Left kidney (tissue), 8 donors: ENCODE measurements at places on chromosomes 7 and 10. TPM values are rescaled to one million over a fixed set of nuclear protein-coding genes. Genes with fewer than 3 reads are reported as not detected.

DNA sequence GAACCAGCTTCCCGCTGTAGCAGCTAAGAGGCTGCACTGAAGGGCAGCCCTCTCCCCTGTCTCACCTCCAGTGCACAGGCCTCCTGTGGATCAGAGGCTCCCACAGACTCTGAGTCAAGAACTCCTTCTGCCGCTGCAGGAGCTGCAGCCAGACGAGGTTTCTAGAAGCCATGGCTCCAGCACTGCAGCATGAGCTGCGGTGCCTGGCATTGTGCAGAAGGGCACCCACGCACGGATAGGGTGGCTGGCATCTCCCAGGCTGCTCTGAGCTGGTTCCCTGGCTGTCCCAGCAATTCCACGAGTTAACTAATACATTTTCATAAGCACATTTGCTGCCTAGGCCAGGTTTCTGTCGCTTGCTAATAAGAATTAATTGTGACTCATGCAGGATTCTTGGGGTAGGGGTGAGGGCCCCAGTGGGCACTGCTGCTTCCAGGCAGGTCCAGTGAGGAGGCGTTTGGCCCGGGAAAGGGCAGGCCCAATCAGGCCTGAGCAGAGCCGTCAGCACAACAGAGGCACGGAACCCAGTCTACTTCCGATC is 594.2 kb downstream of the DNAJB6 start:
- no peak for DNase-seq

DNA sequence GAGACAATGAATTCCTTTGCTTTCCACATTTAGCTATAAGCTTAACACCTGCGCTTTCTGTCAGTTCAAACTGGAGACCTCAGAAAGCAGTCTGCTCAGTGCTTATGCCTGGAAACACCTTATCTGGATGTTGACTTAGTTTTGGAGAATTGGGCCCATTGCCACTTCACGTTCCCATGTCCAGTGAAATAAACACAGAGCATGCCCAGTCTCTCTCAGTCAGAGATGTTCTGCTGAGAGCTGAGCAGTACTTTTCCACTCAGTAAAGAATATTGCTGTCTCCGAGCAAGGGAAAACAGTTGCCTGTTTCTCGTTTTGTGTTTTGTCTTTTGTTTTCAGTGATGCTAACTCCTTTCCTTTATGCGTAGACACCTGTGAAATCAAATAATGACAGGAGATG is 83.2 kb upstream of the PRR15 start:
- no peak for DNase-seq

DNA sequence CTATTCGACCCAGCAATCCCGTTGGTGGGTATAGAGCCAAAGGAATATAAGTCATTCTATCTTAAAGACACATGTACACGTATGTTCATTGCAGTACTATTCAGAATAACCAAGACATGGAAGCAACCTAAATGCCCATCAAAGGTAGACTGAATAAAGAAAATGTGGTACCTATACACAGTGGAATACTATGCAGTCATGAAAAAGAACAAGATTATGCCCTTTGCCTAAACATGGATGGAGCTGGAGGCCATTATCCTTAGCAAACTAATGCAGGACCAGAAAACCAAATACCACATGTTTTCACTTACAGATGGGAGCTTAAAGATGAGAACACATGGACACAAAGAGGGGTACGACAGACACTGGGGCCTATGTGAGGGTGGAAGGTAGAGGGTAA is 845.3 kb downstream of the TYW1 start:
- no peak for DNase-seq

RARRES2 gene
- 39.1 TPM for polyA plus RNA-seq

GRCh38 chr10:21020545-21020944 is 123.4 kb upstream of the NEBL start:
- no peak for DNase-seq

DNA sequence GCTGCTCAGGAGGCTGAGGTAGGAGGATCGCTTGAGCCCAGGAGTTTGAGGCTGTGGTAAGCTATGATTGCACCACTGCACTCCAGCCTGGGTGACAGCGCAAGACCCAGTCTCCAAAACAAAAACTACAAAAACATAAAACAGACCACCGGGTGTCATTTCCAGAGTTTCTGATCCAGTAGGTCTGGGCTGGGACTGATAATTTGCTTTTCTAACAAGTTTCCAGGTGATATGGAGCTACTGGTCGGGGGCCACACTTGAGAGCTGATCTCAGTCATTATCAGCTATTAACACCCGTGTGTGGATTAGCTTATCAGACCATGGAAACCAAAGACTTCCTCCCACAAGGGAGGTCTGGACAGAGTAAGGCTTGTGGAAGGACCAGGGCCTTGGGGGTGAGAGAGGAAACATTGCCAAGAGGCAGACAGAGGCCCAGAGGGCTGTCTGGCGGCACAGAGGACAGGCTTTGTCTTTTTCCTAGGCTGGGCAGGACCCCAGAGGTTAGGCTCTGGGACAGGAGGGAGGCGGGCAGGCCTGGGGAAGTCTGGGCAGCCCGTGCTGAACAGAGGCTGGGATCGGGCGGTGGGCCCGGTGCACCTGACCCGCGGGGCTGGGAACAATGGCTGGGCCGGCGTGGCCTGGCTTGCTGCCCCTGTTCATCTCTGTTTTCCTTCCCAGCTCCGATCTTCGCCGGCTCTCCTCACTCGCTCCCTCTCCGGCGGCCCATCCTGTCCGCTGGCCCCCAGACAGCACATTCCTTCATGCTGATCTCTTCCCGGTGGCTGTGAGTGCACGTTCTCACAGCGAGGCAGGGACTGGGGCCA is 25.2 kb downstream of the TMEM270 start:
- DNase-seq, result no peak

DNA sequence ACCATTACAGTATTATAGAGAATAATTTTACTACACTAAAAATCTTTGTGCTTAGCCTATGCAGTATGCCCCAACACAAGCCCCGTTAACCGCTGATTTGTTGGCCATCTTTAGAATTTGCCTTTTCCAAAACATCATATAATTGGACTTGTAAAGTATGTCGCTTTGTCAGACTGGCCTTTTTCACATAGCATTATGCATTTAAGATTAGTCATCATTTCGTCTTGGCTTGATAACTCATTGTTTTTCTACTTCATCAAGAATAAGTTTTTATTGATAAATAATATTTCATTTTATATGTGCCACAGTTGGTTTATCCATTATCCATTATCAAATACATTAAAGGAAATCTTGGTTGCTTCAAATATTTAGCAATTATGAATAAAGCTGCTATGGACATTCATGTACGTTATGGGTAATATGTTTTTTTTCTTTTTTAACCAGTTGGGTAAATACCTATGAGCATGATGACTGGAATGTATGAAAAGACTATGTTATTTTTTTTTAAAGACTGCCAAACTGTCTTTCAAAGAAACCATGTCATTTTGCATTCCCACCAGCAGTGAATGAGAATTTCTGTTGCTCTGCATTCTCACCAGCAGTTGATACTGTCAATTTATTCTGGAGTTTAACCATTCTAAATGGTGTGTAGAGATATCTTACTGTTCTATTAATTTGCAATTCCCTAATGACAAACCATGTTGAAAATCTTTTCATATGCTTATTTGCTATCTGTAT is 273.1 kb upstream of the KCND2 start:
- DNase-seq, result no peak

- DNase-seq, result no peak
These were observed 30.1 kb downstream of the NEUROD6 start for GRCh38 chr7:31310321-31310935.

GRCh38 chr7:105027176-105027853 is 13.3 kb downstream of the KMT2E start:
- DNase-seq, result no peak

AS3MT gene
- 21.8 TPM for polyA plus RNA-seq

NHLRC2 gene
- 28.4 TPM for polyA plus RNA-seq

- no peak for DNase-seq
These were observed 255.1 kb upstream of the MKLN1 start for GRCh38 chr7:131072505-131073091.

GRCh38 chr7:130505753-130506152 is 13.9 kb downstream of the MEST start:
- DNase-seq, result no peak

MAPK8 gene
- 81.9 TPM for polyA plus RNA-seq

DNA sequence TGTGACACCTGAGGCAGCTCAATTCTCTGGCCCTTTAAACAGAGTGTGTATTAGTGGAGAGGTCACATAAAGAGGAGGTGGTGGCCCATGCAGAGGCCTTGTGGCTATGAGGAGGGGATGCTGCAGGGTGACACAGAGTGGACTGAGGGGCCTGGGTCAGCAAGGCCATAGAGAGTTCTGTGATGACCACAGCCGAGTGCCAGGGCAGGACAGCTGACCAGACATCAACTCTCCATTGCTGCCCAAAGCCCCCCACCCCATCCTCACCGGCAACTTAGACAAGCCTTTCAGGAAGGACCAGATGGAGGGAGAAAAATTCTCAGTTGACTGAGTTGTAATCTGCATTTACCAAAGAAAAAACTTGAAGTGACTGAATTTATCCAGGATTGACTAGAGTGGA is 378.1 kb downstream of the RPS24 start:
- no peak for DNase-seq

GRCh38 chr10:132481690-132482089 is 55.9 kb upstream of the INPP5A start:
- DNase-seq, result no peak

- DNase-seq, result no peak
These were observed 89.6 kb upstream of the ITGB1 start for GRCh38 chr10:33047655-33048054.

DNA sequence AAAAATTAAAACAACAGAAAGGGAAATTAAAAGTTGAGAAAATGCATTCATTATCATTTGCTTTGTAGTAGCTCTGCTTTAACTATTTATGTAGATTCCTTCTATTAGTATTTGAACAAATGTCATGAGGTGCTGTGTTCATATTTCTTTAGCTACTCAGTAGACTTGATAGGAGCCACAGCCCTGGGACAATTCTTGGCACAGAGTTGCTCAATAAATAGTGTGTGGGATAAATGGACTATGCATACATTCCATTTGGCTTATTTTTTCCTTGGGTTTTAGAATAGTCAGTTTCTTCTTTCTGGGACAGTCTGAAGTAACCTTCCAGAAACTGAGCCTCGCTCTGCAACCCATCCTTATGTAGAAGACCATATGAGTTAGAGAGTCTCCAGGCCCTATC is 13.4 kb downstream of the RPP30 start:
- DNase-seq, result no peak

DNA sequence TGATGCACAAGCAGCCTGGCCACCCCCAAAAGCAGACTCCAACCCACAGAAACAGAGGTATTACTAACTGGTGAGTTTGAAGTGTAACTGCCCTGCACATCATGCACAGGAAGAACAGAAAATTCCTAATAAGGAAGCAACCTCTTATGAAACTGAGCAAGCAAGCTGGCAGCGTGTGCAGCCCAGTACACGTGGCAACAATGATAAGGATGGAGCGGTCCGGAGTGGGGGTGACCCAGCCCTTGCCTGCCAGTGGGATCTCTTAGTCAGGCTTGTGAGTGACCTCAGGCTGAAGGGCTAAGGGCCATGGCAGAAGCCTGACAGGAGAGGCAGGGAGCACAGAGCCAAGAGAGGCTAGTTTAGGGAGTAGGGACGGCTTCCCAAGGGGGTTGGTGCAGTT is 22.1 kb upstream of the AOAH start:
- DNase-seq, result no peak

DNA sequence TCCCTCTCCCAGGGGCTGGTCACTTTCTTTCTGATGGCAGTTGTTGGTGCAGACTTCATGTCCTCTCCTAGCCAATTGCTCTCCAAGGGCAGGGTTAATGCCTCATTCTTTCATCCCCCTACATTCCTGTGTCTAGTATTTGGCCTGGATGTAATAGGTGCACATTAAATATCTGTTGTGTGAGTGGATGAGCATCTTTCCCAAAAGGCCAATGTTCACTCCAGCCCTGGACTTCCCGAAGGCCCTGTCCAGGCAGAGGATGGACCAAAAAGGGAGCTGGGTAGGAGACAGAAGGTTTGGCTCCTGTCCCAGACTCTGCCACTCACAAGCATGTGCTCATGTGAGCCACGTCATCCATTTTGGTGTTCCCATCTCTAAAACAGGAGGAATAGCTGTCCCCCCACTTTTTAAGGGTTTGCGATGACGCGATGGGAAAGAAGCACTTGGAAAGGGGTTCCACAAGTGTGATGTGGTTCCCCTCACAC is 47.5 kb downstream of the RGS10 start:
- no peak for DNase-seq

DNA sequence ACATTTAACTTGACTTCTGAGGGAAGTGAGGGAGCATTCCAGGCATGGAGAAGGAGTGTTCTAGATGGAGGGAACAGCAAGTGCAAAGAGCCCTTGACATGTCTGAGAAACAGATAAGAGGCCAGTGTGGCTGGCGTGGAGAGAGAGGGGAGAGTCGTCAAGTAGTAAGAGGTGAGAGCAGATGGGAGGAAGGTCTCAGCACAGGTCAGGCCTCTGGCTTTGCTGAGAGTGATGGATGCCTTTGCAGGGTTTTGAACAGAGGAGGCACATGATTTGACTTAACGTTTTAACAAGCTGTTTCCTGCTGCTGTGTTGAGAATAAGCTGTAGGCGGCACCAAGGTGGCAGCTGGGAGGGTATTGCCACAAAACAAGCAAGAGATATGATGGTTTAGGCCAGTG is 97.2 kb downstream of the KAT6B start:
- DNase-seq, result no peak

DNA sequence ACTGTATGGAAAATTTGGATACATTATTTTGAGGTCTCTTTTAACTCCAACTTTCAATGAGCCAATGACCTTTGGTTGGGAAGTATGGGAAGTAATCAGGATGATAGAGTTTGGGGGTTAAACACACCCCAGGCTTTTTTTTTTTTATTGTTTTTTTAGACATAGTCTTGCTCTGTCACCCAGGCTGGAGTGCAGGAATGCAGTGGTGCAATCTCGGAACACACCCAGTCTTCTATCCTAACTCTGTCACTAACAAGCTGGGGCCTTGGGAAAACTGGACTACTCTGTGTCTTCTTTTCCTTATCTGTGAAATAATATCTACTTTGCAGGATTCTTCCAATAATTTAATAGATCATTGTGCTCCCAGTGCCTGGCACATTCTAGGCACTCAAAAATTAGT is 37.6 kb upstream of the AGBL3 start:
- DNase-seq, result no peak

- no peak for DNase-seq
These were observed 57.4 kb downstream of the CDK6 start for GRCh38 chr7:92778972-92779371.

GRCh38 chr10:31296754-31297153 is 22.3 kb upstream of the ZEB1 start:
- no peak for DNase-seq

PPRC1 gene
- 40.8 TPM for polyA plus RNA-seq
